ENCODE measurements at places on chromosomes 1 and 21.

DNA sequence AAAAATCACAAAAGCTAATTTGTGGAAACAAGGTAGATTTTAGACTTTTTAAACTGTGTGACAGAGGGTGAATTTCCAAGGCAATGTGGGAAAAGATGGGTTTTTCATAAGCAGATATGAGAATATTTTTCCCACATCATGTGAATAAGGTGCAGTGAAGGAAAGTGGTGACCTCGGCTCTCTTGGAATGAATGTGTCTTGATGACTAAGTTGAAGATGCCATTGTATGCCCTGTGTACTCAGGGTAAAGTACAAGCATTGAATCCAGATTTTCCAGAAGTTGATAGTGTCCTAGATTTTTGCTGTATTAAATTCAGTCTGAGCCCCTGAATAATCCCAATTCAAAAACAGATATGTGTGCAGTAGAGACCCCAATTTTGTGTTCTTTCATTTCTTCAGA, 442.6 kb upstream of the ADGRL2 start:
- DNase-seq, result no peak

DNA sequence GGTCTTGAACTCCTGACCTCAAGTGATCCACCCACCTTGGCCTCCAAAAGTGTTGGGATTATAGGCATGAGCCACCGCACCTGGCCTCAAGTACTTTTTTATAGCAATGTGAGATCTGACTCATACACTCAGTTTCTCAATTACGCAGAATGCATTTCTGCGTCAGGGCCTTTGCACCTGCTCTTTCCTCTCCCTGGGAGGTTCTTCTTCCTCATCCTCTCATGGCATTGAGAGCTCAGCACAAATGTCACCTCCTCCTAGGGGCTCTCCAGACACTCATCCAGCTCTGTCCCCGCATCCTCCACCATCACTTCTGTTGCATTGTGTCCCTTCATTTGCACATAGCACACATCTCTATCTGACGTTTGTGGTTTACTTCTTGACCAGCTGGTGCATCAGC, 418.8 kb downstream of the PTPRU start:
- no peak for DNase-seq

DNA sequence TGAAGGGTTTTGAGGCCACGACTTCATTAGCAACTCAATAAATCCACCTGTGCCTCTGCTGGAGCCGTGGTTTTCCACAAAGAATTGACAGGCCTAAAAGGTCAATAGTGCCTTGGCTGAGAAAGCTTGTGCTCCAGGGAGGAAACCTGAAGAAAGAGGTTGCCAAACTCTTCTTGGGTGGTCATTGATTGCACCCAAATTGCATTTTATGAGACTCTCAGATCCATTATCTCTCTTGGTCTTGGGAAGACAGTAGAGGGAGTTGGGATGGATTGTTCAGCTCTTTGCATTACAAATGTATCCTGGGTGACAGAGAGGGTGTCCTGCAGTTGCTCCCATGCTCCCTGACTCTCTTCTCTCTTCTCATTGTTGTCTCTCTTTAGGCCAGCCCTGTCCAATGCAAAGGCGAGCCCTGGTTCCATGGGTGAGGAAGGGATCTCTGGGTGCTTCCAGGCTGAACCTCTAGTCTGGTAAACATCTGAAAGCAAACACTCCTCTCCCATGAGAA, 46.1 kb upstream of the HTR1D start:
- no peak for DNase-seq

GRCh38 chr1:3561702-3562101, 49.6 kb downstream of the MEGF6 start:
- DNase-seq, result no peak

DNA sequence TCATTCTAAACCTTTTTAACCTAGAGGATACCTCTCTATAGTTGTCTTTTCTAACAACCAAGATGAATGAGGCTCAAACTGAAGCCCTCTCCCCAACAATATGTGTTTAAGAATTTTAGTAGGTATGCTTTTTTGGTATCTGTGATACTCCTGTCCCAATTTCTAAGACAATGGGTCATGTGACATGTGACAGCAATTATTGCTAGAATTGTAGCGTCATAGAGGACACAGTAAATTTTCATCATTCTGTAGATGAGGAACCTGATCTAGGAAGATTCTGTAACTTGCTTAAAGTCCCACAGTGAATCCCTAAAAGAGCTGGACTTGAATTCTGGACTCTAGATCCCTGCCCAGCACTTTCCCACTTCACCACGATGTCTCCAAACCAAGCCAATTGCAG, 11.6 kb upstream of the CASQ1 start:
- DNase-seq, result no peak

DNA sequence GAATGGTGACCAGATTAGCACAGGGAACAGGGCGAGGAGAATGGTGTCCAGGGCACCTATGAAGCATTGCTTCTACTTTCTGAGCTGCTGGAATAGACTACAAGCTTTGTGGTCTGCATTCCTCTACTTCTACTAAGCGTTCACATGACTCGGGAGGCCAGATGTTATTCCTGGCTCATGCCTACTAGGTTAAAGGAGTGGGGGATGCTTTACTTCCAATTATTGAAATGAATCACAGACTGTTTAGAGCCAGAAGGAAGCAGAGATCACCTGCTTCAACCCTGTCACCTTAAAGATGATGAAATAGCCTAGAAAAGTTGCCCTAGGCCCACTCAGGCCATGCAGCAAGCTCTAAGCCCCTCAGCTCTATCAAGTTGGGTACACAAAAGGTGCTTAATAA, 633.5 kb downstream of the KIF26B start:
- DNase-seq, result no peak

DNA sequence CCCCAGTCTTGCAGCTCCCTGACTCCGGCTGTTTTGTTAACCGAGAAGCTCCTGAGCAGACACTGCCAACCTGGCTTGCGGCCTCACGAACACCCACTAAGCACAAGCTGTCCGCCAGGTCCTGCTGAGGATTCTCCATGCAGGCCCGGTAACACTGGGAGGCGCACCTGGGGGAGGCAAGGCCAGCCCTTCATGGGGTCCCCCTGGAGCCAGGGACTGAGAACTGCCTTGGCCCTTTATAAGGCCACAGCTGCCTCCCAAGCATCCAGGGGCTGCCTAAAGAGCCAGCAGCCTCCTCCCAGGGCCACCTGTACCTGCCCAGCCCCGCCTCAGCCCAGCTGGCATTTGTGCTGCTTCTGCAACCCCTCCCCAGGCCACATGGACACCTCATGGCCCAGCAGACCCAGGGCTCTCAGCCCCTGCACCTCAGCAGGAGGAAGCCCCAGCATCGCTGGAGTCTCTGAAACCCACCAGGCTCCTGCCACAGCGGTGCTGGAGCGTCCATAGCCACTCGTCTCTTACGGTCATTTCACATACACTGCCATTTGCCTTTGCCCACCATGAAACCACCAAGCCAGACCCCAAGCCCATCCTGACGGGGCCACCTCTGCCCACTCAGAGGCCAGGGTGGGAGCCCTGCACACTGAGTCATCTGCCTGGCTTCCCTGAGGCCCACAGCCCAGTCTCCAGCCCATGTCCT, 82.5 kb downstream of the NPHP4 start:
- DNase-seq, result no peak

- no peak for DNase-seq
Measured at GRCh38 chr21:44732956-44733355, 21.6 kb upstream of the TSPEAR start.

DNA sequence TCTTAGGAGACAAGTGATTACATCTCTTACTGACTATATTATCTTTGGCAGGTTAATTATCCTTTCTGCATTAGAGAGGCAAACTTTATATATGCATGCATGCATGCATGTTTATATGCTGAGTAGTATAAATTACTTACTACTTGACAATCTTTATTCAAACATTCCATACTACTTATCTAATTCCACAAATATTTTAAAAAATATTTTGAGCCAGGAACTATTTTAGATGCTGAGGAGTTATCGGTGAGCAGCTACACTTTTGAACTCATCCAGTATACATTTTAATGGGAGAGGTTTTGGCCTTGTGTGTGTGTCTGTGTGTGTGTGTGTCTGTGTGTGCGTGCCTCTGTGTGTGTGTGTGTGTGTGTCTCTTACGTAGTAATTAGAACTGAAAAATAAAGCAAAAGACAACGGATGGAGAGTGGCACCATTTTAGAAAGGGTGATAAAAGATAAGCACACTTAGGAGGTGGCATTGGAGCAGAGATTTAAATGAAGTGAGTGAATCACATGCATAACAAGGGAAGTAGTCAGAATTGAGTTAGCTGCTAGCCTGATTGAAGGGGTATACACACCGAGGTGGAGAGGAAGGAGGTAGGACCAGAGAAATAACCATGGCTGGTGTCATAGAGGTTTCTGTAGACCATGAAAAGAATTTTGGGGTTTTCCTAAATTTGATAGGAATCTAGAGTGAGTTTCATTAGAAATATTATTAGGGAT, 1488.4 kb downstream of the MRPL39 start:
- DNase-seq, result no peak

DNA sequence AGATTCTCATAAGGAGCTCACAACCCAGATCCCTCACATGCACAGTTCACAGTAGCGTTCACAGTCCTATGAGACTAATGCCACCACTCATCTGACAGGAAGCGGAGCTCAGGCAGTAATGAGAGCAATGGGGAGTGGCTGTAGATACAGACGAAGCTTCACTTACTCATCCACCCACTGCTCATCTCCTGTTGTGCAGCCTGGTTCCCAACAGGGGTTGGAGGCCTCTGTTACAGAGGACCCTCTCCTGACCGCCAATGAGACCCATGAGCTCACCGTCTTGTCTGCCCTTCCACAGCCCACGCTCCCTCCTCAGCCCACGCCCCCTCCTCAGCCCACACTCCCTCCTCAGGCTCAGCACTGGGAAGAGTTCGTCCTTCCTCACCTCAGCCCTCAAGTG, 39.6 kb downstream of the RSPH1 start:
- peak; percentile 24 for DNase-seq

DNA sequence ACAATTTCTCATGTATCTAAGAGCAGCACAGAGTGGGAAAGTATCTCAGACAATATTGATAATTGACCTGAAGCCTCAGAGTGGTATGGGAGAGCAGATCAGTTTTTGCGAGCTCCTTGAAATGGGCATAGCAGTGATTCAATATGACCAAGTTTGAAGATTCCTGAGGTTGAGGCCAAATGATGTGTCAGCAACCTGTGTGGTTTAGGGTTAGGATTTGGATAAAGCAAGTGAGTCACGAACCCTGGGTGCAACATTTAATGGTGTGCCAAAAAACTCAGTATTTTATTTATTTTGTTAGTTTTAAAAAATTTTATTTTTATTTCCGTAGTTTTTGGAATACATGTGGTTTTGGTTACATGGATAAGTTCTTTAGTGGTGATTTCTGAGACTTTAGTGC, 92.5 kb upstream of the C21orf91 start:
- no peak for DNase-seq

- DNase-seq, result no peak
Measured at GRCh38 chr21:33968995-33969348, 53.4 kb upstream of the ATP5PO start.

GRCh38 chr1:203828002-203828401, 32.6 kb downstream of the ZBED6 start:
- no peak for DNase-seq

DNA sequence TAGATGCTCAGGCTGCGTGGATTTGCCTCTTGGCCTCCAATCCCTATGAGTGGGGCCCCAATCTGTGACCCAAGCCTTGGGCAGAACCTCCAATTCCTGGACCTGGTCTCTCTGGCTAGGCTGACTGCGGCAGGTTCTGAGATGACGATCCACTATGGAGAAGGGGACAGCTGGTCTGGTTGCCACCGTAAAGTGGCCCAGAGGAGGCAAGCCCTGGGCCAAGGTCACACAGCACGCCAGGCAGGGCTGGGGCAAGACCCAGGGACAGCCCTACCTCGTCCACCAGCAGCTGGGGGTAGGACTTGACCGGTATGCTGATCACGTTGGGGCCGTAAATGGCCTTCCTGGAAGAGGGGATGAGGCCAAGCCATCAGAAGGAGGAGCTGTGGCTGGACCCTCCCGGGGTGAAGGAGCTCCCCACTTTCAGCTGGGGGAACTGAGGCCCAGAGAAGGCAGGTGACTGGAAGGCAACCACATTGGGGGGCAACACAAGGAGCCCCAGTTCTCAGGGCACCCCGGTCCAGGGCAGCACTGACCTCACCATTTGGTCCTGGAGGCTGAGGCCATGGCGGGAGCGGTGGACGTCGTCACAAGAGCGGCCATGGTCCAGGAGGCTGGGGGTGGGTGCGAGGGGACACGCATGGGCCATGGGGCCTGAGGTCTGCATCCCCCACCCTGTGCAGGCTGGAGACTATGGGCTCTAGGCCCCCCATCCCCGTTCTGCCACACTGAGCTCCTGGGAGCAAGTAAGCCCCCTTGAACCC, 9.8 kb downstream of the ATP13A2 start:
- no peak for DNase-seq

- no peak for DNase-seq
Measured at GRCh38 chr1:18290740-18291412, 183.3 kb downstream of the IGSF21 start.

GRCh38 chr1:47412437-47412836, 3.6 kb upstream of the FOXE3 start:
- no peak for DNase-seq

DNA sequence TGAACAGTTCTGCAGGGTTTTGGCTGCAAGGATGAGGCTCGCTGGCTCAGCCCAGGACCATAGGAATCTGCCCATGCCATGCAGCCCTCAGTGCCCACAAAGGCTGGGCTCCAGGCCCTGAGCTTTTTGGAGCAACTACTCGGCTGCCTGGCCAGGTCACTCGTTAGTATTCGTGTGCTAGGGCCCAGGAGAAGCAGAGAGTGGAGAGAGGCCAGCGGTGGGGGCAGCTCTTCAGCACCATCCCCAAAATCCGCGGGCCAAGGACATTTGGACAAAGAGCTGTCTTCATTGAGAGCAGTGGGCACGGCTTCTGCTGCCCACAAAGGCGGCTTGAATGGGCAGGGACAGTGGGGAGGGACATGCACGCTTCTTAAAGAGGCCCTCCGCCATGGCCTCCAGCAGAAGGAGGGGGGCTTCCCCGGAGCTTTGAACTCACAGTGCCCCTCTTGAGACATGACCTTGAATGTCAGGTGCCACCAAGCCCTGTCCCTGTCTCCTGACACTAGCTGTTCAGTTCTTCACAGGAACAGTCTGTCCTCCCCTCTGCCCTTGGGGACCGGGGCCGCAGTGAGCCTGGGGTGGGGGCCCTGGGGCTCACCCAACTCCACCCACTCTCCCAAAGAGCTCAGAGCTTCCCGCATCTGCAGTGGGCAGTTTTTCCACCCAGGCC, 106.1 kb upstream of the ARHGEF16 start:
- no peak for DNase-seq

DNA sequence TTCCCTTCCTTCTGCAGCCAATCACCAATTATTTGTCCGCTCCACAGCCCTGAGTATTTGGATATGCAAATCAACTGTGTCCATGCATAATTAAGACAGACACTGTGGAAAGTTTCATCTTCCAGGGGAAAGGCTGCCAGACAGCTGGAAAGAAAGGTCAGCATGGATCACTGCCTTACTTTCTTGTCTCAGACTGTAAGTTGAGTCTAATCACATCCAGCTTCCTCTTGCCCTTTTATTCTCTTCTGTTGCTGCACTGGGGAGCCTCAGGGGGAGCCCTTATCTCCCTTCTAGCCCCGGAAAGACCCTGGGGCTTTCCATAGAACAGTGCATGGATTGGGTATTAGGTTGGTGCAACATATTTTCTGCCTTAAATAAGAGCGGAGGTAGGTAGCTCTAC, 182.9 kb downstream of the OMA1 start:
- no peak for DNase-seq
